ENCODE measurements at places on chromosomes 3 and 15.

DNA sequence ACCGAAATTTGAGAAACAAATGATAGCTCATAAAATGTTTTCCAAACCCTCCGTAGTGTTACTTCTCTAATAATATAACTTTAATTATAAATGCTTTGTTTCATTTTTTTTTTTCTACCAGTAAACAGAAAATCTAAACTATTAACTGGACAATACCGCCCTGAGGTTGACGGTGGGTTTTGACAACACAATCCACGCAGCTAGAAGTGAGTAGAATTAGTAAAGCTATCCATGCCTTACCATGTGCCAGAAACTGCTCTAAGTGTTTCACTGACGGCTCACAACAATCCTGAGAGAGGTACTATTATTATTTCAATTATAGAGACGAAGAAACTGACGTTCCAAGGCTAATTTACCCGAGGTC is 410 bp downstream of the NDUFAF1 start:
- peak; percentile 27 for DNase-seq

- peak; percentile 41 for DNase-seq
Measured at GRCh38 chr3:135145581-135145980, 350.5 kb downstream of the EPHB1 start.

GRCh38 chr3:42043099-42043813 is 47.9 kb upstream of the TRAK1 start:
- DNase-seq = peak; percentile 53

- DNase-seq = no peak
Measured at GRCh38 chr3:143433787-143434378, 314.3 kb downstream of the CHST2 start.

- no peak for DNase-seq
Measured at GRCh38 chr15:46386356-46386755, 751.5 kb downstream of the SQOR start.

DNA sequence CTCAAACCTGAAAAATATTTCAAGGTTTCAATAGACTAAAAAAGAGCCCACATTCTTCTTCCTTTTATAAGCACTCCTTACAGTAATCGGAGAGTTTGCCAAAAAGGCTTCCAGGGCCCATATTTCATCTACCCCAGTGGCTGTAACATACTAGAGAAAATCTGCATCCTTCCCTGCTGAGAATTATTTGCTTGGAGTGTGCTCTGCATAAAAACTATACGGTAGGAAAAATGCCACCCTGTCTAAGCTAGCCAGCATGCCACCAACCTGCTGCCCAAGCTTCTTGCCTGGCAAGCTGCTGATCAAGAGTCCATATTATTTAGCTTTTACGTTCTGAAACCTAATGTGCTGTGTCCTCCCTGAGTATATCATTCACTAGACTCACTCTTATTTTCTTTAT is 107.1 kb downstream of the FGF12 start:
- no peak for DNase-seq

GRCh38 chr15:92909136-92909781 is 9.1 kb downstream of the CHD2 start:
- peak; percentile 30 for DNase-seq

GRCh38 chr15:83066034-83066733 is 868 bp downstream of the BTBD1 start:
- no peak for DNase-seq

- DNase-seq = peak; percentile 71
Measured at GRCh38 chr15:63436872-63437375, 55.3 kb upstream of the CA12 start.

DNA sequence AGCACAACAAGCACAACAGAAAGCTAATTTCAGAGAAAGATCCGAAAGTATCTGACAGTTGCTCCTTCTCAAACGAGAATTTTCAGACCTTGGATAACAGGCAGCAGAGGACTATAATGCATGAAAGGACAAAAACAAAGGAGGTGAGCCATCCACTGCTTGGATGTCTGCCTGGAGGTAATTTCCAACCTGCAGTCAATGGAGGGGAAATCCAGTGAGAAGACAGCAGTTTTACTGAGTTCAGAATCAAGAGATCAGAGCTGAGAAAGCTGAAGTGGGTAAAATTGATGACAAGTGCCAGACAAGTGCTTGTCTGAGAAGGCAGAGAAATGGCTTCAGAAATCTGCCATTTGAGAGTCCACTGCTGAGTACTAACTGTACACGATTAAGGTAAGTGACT is 22.1 kb downstream of the UBE3A start:
- no peak for DNase-seq

DNA sequence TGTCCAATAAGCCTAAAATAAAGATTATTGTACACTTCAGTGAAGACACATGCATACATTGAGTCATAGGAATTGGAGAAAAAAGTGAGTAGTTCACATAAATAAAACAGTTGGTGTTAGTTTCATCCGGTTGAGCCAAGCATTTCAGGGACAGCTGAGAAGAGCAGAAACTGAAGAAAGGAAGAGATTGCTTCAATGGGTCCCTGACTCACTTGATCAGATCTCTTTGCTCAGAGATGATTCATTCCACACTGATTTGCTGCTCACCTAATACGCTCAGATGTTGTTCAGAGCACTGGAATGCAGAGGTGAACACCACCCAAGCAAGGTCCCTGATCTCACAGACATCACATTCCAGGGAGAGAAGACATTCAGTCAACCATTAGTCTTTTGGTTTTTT is 93.7 kb downstream of the RAD18 start:
- DNase-seq = peak; percentile 83

- DNase-seq = peak; percentile 61
Measured at GRCh38 chr3:8573342-8573926, 71.2 kb downstream of the SSUH2 start.

DNA sequence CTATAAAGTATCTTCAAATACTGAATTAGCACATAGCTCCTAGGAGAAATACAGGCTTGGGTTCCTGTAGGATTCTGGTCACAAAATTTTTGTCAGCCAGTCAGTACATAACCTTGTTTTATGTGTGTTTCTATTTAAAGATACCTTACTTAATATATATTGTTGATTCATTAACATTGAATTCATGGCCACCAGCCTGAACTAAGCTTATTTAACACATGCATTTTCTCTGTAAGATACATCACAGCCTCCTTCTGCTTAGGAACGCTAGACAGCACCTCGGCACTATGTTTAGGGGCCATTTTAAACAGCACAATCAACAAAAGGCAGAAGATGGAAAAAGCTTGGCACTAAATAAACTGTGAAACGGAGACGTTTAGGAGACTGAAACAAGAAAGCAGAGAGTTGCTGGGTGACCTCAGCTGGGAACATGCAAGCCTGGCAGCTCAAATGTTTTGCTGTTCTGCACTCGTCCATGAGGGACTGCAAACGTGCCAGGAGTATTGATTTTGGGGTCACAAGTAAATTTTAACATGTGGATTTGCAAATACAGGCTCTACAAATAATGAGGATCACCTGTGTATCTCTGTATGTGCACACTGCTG is 432.2 kb upstream of the TPM1 start:
- DNase-seq = no peak

- DNase-seq = no peak
Measured at GRCh38 chr3:83524901-83525300, 1433.9 kb upstream of the CADM2 start.

GRCh38 chr3:140942221-140943104 is 827 bp downstream of the SLC25A36 start:
- peak; percentile 75 for DNase-seq

DNA sequence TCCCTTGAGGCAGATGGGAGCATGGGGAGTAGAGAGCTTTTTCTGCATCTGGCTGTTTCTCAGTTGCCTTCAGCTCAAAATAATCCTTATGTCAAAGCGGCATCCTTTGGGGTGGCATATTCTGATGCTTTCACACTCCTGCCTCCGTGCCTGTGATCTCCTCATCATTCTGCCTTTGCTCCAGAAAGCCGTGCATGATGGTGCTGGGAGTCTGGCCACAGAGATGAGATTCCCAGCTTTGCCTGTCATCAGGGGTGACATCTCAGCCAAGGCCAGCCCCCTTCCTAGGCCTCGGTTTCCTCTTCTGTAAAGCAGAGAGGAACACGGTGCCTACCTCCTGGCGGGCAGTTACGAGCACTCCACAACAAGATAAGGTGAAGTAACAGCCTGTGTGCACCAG is 96.3 kb upstream of the ALDH1A3 start:
- DNase-seq = no peak

- DNase-seq = no peak
Measured at GRCh38 chr3:182717216-182717615, 76.1 kb upstream of the ATP11B start.

DNA sequence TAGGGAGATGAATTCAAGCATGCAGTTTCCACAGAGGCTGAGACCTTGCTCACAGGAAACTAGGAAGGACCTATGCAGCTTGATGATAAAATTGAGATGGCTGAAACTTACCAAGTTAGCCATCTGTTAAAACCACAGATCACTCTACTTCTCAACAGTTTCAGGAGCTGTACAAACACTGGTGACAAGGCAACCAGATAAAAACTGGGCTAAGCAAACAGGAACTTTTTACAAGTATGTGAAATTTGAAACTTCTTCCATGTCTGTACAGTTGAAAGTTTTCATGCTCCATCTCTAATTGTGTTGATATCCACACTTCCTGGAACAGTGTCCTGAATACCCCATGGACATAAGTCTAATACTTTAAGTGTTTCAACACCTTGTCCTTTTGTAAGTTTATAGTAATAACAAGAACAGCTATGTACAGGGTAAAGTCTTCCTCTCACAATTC is 78.2 kb downstream of the FAIM start:
- DNase-seq = peak; percentile 42

DNA sequence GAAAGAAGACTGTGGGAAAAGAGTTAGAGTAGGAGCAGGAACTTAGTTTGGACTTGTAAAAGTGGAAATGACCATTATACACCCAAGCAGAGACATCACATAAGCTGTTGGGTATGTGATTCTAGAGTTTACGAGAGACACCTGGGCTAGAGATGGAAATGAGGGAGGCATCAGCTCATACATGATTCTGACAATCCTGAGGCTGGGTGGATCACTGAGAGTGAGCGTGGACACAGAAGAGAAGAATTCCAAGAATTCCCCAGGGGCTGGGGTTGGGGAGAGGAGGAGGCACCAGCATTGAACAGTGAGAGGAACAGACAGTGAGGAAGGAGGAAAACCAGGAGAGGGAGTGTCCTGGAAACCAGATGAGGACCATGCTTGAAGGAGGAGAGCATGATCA is 113.5 kb downstream of the KCNAB1 start:
- DNase-seq = no peak

GRCh38 chr3:38648024-38648658 is 1.3 kb downstream of the SCN5A start:
- DNase-seq = no peak

- no peak for DNase-seq
Measured at GRCh38 chr3:42213417-42213816, 52.6 kb downstream of the CCK start.

GRCh38 chr3:121724130-121724529 is 25.4 kb downstream of the GOLGB1 start:
- no peak for DNase-seq

DNA sequence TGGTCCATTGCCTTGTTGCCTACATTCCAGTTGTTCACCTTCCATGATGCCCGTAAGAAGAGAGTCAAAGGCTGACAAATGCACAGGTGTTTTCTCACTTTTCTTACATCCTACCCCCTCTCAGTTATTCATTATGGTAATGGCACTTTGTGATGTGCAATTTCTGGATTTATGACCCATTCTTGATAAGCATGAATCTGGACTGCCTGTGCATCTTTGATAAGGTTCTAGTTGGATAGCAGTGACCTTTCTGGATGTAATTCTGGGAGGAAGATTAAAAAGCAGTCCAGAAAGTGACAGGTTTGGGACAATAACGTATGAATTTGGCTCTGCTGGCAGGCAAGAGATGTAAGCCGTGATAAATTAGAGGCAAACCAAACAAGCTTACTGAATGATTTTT is 101.5 kb downstream of the ROBO2 start:
- DNase-seq = no peak

DNA sequence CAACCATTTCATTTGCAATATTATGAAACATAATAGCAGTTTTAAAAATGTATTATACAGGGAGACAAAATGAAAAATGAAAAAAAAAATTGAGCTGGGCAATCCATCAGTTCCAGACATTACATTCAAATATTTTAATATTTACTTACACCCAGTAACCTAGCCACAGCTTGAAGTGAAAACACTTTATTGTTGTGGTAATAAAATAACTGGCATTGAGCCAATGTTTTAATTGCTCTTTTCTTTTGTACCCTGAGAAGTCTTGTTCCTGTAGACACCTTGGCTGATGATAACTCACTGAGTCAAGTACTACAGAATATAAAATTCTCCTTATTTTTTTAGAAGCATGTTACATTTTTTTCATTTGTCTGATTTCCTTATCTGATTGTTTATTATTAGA is 180.6 kb downstream of the ROBO1 start:
- no peak for DNase-seq

GRCh38 chr3:47475029-47475569 is 642 bp downstream of the SCAP start:
- DNase-seq = peak; percentile 38

DNA sequence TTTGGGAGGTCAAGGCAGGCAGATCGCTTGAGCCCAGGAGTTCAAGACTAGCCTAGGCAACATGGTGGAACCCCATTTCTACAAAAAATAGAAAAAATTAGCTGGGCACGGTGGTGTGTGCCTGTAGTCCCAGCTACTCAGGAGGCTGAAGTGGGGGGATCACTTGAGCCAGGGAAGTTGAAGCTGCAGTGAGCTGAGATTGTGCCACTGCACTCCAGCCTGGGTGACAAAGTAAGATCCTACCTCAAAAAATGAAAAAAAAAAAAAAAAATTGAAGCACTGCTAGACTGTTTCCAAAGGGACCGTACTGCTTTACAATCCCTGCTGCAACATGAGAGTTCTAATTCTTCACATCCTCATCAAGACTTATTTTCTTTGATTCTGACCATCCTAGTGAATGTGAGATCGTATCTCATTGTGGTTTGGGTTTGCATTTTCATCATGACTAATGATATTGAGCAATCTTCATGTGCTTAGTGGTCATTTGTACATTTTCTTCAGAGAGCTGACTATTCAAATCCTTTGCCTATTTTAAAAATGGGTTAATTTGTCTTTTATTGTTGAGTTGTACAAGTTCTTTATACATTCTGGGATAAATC is 10.8 kb downstream of the CMTM8 start:
- DNase-seq = peak; percentile 42

DNA sequence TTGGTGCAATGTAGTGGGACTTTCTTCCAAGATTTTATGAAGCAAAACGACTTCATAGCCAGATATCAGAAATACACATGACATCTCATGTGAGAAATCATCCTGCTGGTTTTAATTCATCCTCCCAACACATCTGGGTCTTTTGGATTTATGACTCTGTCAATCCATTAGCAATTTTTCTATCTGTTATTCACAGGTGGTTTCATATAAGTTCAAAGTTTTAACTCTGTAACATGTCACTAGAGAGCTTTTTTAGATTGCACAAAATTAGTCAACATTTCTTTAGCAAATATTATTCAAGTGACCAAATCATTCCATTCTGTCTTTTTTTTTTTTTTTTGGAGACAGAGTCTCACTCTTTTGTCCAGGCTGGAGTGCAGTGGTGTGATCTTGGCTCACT is 30.4 kb downstream of the SQOR start:
- DNase-seq = no peak

- DNase-seq = peak; percentile 72
Measured at GRCh38 chr3:10344147-10344943, 23.4 kb upstream of the SEC13 start.

- no peak for DNase-seq
Measured at GRCh38 chr3:134667406-134667805, 16.6 kb upstream of the KY start.

- no peak for DNase-seq
Measured at GRCh38 chr3:19105826-19106225, 42.5 kb upstream of the KCNH8 start.

GRCh38 chr15:69713726-69714559 is 261.3 kb downstream of the RPLP1 start:
- no peak for DNase-seq

GRCh38 chr15:92468991-92469390 is 75.3 kb downstream of the ST8SIA2 start:
- DNase-seq = no peak
